ENCODE measurements at places on chromosomes 12 and 14.

- no peak for DNase-seq
These were observed 11.0 kb downstream of the WDR20 start for GRCh38 chr14:102150744-102151143.

GRCh38 chr12:29552324-29552927 is 54.9 kb upstream of the OVCH1 start:
- DNase-seq, result peak; percentile 5

GRCh38 chr12:45827974-45828373 is 98.5 kb downstream of the ARID2 start:
- no peak for DNase-seq

GRCh38 chr12:118827047-118827446 is 154.3 kb upstream of the SRRM4 start:
- DNase-seq, result no peak
